Right cardiac atrium (tissue), 5 donors: ENCODE measurements at places on chromosomes 16 and 17.

GRCh38 chr16:63684149-63685101 lies 1437.4 kb downstream of the CDH11 start:
- DNase-seq: no peak

- DNase-seq: peak; percentile 86
These were observed 14.7 kb downstream of the CA7 start for GRCh38 chr16:66858740-66859396.

- DNase-seq: no peak
These were observed 3.4 kb downstream of the TERF2 start for GRCh38 chr16:69382421-69382820.

GRCh38 chr16:53743149-53743566 lies 39.2 kb downstream of the FTO start:
- DNase-seq: no peak

DNA sequence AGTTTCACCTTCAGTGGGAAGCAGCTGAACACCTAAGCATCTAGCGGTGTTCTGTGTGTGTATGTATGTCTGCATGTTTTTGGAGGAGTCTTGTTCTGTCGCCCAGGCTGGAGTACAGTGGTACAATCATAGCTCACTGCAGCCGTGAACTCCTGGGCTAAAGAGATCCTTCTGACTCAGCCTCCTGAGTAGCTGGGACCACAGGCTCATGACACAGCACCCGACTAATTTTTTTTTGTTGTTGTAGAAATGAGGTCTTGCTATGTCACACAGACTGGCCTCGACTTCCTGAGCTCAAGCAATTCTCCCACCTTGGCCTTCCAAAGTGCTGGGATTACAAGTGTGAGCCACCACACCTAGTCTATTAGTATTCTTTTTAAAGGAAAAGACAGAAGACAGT lies 30.2 kb upstream of the FAAP100 start:
- no peak for DNase-seq

GRCh38 chr17:57670769-57671569 lies 74.1 kb downstream of the CCDC182 start:
- DNase-seq: no peak

- DNase-seq: no peak
These were observed 6.2 kb upstream of the TBKBP1 start for GRCh38 chr17:47687748-47688147.

- no peak for DNase-seq
These were observed 57.8 kb downstream of the USP43 start for GRCh38 chr17:9702914-9703780.

- DNase-seq: peak; percentile 79
These were observed 27.0 kb downstream of the CDIP1 start for GRCh38 chr16:4511441-4512082.

GRCh38 chr17:62219221-62219899 lies 154.3 kb upstream of the MED13 start:
- no peak for DNase-seq

- DNase-seq: no peak
These were observed 345.8 kb downstream of the SOX9 start for GRCh38 chr17:72466606-72467005.

GRCh38 chr16:11506741-11507305 lies 79.9 kb downstream of the LITAF start:
- no peak for DNase-seq

- peak; percentile 61 for DNase-seq
These were observed 56.3 kb downstream of the ABCC12 start for GRCh38 chr16:48099455-48099854.

DNA sequence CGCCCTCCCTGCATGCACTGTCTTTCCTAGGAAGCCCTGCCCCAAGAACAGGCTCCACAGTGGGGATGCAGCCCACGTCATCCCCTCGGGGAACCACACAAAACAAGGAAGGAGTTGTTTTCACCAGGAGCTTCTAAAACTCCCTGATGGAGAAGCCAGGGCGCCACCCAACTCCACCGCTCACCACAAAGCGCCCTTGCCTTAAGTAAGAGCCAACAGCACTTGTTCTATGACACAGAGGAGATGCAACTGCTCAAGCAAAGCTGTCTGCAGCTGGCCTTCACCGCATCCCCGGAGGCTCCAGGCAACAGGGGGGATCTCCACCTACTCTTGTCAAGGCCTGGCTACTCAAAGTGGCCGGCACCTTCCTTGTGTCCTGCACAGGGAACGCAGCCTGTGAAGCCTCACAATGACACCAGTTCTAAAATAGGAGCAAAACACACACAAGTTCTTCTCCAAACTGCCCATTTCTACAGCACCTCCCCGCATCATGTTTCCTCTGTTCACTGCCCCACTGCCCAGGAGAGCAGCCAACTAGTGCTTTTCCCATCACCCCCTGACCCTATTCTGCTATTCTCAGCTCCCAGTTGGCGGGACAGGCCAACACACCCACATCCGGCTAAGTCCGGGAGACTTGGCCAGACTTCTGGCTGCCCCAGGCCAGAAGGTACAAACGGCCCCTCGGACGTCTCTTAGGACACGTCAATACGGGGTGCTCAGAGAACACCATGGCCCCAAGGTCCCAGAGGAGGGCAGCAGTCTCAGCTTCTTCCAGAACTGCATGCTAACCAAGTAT lies 24.2 kb downstream of the MPG start:
- DNase-seq: peak; percentile 80

DNA sequence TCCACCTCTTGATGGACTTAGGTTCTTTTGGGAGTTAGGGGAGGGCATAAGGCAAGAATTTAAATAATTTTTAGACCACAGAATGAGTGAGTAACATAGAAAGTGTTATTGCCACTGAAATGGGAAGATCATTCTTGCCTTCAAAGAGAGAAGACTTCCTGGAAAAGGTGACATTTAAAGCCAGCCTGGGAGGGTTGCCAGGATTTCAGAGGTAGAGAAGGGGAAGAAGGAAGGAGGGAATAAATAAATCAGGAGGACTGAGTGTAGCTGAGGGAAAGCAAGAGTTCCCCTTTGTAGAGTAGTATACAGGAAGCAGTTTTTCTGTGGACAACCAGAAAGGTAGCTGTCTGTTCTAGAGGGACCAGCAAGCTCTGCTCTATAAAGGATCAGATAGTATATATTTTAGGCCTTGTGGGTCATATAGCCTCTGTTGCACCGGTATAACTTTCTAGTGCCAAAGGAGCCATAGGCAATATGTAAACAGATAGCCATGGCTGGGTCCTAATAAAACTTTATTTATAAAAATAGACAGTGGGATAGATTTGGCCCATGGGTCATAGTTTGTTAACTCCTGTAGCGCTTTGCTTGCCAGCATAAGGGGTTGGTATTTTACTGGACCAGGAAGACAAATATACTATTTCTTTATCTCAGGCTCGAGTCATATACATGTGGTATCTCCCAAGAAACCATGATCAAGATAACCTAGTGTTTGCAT lies 147.2 kb upstream of the CACNG5 start:
- DNase-seq: no peak

GRCh38 chr16:58586340-58587030 lies 43.1 kb downstream of the CNOT1 start:
- DNase-seq: no peak

DNA sequence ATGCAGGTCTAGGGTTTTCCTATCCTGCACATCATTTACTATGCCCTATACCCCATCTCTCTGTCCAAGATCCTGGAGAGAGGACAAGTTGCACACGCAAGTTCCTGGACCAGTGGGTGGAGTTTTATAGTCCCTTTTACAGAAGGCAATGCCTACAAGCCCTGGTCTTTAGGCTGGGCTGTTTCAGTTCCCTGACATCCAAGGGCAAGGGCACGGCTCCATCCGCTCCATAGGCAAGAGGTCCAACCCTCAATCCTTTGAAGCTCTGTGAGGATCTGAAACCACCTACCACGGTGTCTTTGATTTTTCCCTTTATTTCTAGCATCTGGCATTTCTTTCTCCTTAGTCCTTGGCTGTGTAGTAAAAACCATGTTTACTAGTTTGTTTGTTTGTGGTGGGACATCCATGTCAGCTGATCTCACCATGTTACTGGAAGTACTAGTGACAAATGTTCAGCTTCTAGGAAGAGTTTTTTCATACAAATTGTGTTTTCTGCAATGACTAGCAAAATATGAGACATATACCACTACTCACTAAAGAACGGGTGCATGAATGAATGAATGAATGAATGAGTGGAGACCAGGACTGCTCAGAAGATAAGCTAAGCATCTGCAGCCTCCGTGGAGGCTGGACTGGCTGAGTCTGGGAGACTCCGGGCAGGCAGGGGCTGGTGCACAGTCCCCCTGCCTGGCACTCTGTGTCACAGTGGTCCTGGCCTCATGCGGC lies 359.4 kb downstream of the SLC39A11 start:
- no peak for DNase-seq

- DNase-seq: no peak
These were observed 12.2 kb upstream of the PRKCA start for GRCh38 chr17:66290101-66290722.

GRCh38 chr16:79640513-79641360 lies 40.2 kb upstream of the MAF start:
- no peak for DNase-seq
